ENCODE measurements at places on chromosomes 5 and 9.

GRCh38 chr9:129028192-129028966 lies at the start of gene SH3GLB2:
Gene SH3GLB2, minus strand, starts transcription at chr9:129028331. Its CDS starts 177 bp downstream, at chr9:129028154.
- peaks cover 19% of the 10 kb centered on the region for H3K4me1 ChIP-seq
- no peaks in the 10 kb centered on the region for H3K27me3 ChIP-seq
- peak; percentile 99 for DNase-seq
- peak within 1 kb of the TSS; percentile 54 for H3K27ac ChIP-seq
- peak within 1 kb of the TSS; percentile 70 for H3K4me3 ChIP-seq

DNA sequence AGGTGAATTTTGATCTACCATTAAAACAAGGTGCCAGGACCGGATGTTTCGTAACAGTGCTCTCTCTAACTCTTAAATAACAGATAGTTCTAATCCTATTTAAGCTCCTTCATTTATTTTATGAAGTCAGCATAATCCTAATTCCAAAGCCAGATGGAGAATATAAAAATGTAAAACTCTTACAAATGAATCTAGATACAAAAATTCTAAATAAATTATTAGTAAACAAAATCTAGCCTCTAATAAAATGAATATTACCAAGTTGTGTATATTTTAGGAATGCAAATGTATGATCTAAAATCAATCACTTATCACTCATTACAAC lies 32.4 kb upstream of the IL33 start:
- no peaks in the 10 kb centered on the region for H3K36me3 ChIP-seq
- no peak overlapping the region for H3K27ac ChIP-seq
- peaks cover 2% of the 10 kb centered on the region for H3K4me1 ChIP-seq
- no peaks in the 10 kb centered on the region for H3K27me3 ChIP-seq

- DNase-seq, result no peak
- no peak overlapping the region for H3K27ac ChIP-seq
- no peaks in the 10 kb centered on the region for H3K36me3 ChIP-seq
- no peak overlapping the region for H3K4me3 ChIP-seq
- no peaks in the 10 kb centered on the region for H3K27me3 ChIP-seq
- H3K4me1 ChIP-seq, result no peaks in the 10 kb centered on the region
These were observed 68.3 kb downstream of the IQGAP2 start for GRCh38 chr5:76471406-76471805.

GRCh38 chr9:14054096-14054495 lies 259.8 kb downstream of the NFIB start:
- no peaks in the 10 kb centered on the region for H3K36me3 ChIP-seq
- H3K27ac ChIP-seq, result no peak overlapping the region
- peaks cover 23% of the 10 kb centered on the region for H3K4me1 ChIP-seq
- H3K27me3 ChIP-seq, result no peaks in the 10 kb centered on the region

GRCh38 chr5:109936996-109937395 lies 247.3 kb downstream of the MAN2A1 start:
- H3K4me1 ChIP-seq, result no peaks in the 10 kb centered on the region
- H3K36me3 ChIP-seq, result no peaks in the 10 kb centered on the region
- no peak overlapping the region for H3K27ac ChIP-seq
- peaks cover 22% of the 10 kb centered on the region for H3K27me3 ChIP-seq

DNA sequence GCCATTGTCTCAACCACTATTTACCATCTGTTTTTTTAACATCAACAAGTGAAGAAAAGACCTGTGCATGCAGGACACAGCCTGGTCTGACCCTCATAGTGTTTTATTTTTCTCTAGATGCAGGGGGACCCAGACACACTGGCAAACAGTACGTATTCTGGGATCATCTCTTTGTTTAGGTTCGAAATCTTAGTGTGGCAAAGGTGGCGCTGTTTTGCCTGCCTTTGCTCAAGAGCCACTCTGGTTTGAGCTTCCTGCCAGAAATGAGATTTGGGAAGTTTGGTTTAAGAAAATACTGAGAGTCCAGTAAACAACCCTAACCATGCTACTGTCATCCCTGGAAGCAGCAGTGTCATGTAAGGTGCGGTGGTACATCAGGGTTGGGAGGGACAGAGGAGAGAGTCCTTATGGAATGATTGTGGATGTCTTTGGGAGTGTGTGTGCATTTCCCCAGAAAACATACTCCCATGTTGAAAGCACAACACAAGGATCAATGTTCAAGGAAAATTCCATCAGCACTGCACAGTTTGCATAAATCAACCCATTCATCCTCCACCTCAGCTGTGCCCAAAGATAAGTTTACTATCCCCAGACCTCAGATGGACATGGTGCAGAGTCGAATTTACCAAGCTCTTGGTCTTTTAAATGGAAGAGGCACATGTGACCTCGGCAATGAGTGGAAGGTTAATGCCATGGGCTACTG lies 34.0 kb upstream of the FLT4 start:
- H3K27me3 ChIP-seq, result peaks cover 54% of the 10 kb centered on the region
- DNase-seq, result no peak
- no peaks in the 10 kb centered on the region for H3K4me1 ChIP-seq
- H3K36me3 ChIP-seq, result no peaks in the 10 kb centered on the region
- no peak overlapping the region for H3K27ac ChIP-seq

GRCh38 chr5:73701566-73701965 lies 75.6 kb downstream of the ARHGEF28 start:
- H3K4me1 ChIP-seq, result no peaks in the 10 kb centered on the region
- DNase-seq, result no peak
- no peak overlapping the region for H3K27ac ChIP-seq
- H3K27me3 ChIP-seq, result no peaks in the 10 kb centered on the region

DNA sequence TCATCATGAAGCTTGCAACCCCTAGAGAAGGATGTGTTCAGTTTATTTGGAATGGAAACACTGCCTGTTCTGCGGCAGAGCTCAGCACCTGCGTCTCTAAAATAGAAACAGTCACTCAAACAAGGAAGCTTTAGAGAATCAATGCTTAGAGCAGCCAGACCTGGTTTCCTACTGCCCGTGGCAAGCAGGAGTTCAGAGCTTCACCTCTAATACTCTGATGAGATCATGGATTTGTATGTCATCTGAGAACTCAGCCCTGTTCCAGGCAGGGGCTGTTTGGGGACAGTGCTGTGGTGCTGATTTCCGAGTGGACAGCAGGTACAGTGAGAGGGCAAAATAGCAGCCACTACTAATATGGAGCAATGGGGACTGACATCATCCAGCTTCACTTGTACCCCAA lies 236.0 kb upstream of the IRX1 start:
- H3K27me3 ChIP-seq, result no peaks in the 10 kb centered on the region
- no peak overlapping the region for H3K27ac ChIP-seq

DNA sequence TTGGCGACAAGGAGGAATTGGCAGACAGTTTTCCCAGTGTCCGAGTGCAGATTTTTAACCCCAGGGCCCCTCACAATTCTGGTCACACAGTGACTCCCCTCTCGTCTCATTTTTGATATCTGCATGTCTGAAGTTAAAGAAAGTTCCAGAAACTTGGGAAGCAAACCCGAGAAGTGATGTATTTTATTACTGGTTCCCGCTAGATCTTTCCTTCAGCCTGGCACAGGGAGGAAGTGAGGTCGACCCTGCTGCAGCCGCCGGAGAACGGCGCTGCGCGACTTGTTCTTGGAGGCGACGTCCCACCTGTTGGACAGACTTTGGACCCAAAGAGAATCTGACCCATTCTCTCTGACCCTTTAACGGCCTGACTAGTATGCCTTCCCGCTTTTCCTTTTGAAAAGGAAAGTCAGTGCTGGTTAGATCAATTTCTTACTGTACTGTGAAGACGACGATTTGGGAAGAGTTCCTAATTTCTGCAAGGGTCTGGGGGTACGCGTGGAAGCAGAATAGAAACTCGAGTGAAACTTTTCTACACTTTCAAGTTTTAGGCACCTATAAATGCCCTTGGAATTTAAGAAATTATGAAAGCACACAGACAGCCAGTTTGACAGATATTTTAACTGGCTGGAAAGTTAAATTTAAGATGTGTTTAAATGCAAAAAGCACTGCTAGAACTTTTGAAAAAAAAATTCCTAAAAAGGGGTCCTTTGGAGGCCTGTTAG lies 744 bp downstream of the OTULIN start:
- H3K4me3 ChIP-seq, result peak overlapping the region; percentile 82
- H3K27ac ChIP-seq, result peak overlapping the region; percentile 96
- no peaks in the 10 kb centered on the region for H3K27me3 ChIP-seq
- peaks cover 40% of the 10 kb centered on the region for H3K4me1 ChIP-seq

DNA sequence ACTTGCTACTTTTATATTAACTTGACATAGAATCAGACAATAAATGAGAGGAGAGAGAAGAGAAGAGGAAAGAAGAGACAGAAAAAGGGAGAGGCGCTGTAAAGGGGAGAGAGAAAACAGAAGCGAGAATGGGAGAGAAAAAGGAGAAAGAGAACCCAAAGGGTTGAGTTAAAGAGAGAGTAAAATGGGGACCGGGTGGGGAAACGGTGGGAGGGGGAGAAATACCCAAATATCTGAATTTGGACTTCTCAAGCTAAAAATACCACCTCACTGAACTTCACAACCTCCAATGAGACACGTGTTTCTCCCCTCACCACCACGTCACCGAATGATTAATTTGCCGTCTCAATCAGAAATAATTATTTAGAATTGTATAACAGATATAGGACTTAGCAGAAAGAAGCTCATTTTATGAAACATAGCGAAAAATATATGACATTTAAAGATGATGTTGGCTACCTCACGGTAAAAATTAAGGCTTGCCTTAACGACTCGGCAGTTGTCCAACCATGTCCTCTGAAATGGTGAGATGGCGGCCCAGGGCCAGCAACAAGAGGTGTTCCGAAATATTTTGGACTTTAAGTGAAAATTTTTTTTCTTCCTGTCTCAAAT lies 204.1 kb downstream of the MEF2C start:
- no peak for DNase-seq
- no peaks in the 10 kb centered on the region for H3K36me3 ChIP-seq
- no peak overlapping the region for H3K4me3 ChIP-seq
- peaks cover 98% of the 10 kb centered on the region for H3K27me3 ChIP-seq
- peaks cover 36% of the 10 kb centered on the region for H3K4me1 ChIP-seq

- H3K27me3 ChIP-seq, result no peaks in the 10 kb centered on the region
- H3K27ac ChIP-seq, result no peak overlapping the region
- H3K36me3 ChIP-seq, result no peaks in the 10 kb centered on the region
- no peak overlapping the region for H3K4me3 ChIP-seq
- DNase-seq, result no peak
These were observed 43.4 kb downstream of the DUSP1 start for GRCh38 chr5:172727551-172727950.

DNA sequence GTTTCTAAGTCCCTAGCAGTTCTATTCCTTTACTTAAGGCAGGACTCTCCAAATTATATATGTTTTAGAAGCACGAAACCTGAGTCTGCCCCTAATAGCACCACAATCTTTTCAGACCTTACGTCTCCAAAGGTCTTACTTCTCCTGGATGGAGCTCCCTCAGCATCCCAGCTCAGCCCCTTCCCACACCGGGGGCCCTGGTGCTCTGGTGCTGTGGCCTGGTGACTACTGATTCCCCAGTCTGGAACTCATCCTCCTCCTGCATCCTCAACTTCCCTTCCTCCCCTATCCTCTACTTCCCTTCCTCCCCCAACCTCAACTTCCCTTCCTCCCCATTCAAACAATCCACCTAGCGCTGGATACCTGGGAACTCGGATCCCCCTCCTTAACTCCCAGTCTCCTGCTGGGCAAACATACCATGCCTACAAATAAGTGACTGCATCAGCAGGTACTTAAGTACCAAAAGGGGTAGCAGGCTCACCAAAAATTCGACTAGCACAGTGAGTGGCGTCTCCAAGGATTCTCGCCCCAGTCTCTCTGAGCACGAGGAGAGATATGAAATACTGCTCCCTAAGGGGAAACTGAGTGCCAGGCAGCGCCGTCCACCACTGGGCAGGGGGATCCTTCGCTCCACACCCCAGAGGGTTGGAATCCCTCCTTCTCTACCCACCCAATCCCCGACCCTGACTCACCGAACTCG lies 831 bp downstream of the IGFBPL1 start:
- H3K27me3 ChIP-seq, result peaks cover 43% of the 10 kb centered on the region

DNA sequence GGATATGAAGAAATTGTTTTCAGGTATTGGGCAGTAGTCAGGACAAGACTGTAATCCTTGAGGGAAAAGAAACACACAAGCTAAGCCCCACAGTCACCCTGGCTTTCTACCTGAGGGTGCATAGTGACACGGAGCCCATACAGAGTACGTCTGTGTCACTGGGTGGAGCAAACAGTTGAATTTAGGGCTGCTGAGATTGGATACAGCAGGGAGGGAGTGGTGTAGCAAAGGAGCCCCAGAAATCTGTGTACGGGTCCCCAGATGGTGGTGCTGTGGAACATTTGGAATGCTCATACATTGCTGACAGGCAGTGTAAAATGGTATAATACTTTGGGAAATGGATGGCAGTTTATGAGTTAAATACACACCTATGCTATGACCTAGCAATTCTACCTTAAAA lies 5.1 kb downstream of the TRMT10B start:
- H3K36me3 ChIP-seq, result no peaks in the 10 kb centered on the region
- no peak for DNase-seq
- H3K4me3 ChIP-seq, result no peak overlapping the region
- no peak overlapping the region for H3K27ac ChIP-seq
- H3K27me3 ChIP-seq, result no peaks in the 10 kb centered on the region
- peaks cover 9% of the 10 kb centered on the region for H3K4me1 ChIP-seq

DNA sequence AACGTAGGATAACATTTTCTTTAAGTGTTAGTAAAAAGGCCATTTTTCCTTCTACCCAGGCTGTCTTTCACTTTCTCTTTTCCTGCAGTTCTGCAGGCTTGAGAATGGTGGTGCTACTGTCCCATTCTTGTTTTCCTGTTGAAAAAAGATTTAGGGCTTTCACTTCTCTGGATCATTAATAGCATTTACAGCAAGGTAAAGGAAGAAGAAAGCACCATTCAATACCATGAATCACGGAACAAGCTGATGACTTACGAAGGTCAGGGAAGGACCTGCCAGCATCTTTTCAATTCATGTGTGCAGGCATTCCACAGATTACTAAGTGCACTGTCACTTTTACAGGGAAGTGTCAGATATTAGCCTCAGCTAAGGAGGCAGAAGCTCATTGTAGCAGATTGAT lies 292.8 kb downstream of the YTHDC2 start:
- H3K27me3 ChIP-seq, result peaks cover 3% of the 10 kb centered on the region
- no peaks in the 10 kb centered on the region for H3K36me3 ChIP-seq
- H3K4me1 ChIP-seq, result peaks cover 18% of the 10 kb centered on the region
- no peak overlapping the region for H3K27ac ChIP-seq
- peak overlapping the region; percentile 7 for H3K4me3 ChIP-seq

DNA sequence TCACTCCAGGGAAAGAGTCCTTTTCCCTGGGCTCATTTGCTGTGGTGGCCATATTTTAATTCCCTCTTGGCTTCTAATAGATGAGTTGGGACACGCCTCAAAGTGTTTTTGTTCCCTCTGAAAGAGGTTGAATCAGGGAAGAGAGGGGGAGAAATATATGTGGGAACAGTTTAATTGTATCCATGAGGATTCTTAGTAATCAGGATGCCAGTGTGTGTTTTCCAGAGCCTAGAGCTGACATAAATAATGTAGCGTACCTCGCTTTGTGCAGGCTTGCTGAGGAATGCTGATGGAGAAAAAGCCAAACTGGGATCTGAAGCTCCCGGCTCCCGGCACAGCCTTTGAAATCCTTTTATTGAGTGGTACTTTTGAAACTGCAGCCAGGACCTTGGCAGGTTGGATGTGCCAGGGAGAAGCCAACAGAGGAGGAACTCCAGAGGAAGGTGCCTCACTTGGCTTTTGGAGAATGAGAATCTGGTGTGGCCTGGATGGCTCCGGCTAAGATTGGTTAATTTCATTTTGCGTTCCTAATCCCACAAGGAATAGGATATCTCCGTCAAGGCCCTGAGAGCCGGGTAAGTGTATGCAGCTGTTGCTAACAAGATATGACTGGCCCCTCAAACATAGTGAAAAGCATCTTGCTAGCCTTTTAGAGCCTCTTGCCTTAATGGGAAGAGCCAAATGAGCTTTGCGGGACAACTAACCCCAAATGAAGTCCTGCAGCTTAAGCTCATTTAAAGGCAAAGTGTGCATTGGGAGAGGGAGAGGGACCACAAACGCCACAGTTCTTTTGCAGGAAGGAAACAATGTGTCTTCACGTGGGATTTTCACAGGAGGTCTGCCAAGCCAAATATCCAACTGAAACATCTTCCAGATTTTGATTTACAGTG lies 471.1 kb upstream of the WWC1 start:
- H3K27me3 ChIP-seq, result no peaks in the 10 kb centered on the region
- DNase-seq, result no peak
- no peaks in the 10 kb centered on the region for H3K4me1 ChIP-seq
